ENCODE measurements at places on chromosomes 3 and 15.

- DNase-seq, result no peak
Measured at GRCh38 chr3:71503525-71504249, 79.8 kb downstream of the FOXP1 start.

DNA sequence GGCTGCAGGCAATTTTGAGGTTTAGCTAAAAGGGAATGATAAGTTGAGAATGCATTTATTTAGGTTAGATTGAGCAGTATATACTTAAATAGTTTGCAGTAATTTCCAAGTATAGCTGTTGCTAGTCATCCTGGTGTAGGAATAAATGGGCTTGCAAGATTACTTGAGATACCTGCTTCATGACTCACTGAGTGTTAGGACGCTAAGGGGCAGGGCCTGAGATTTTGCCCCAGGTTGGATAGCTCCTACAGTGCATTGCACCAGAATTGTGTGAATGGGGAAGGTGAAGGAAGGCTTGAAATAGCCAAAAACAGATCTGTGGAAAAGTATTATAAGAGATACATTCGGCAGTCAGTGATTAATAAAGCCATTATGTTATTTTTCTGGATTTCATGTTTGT, 72.8 kb downstream of the KCNH8 start:
- no peak for DNase-seq

DNA sequence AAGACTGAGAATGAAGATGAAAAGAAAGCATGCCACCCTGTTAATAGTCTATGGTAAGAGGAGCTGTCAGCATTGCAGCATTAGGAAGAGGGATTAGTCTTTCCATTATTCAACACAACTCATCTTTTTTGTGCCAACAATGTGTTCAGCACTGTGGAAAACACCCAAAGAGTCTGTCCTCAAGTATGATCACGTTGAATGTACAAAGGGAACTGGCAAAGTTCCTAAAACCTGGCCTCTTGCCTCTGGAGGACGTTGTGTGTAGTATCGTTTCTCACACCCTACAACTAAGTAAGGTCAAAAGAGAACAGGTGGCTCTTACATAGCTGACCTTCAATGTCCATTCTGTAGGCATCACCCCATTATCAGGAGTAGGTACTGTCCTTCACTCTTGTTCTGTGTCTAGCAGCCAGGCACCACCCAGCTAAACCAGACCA, 147.9 kb upstream of the THBS1 start:
- no peak for DNase-seq

GRCh38 chr3:128210711-128211110, 57.4 kb downstream of the EEFSEC start:
- no peak for DNase-seq

DNA sequence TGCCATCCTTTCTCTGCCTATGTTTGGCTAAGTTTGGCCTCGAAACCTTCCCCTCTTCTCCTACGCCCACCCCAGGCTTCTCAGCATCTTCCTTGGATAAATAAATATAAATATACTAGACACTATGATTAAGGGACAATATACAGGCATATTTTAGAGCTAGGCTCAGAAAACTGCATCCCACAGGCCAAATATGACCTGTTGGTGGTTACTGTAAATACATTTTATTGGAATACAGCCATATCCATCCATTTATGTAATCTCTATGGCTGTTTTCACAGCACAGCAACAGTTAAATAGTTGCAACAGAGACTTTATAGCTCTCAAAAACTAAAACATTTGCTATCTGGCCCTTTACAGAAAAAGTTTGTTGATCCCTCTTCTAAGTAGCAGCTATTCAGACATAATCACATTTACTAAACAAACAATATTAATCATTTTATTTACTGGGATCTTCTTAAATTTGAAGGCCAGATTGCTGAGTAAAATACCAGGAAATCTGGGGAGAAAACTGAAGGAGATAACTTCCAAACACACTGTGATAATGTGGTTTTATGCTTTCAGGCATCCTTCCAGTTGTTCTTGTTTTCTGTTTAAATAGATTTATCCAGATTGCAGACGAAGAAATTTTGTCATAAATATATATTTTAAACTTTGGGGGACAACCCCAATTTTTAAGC, 269.7 kb upstream of the THRB start:
- DNase-seq, result no peak

Data from cortex of kidney (tissue), 1 donor.